HEK293T (cell line): ENCODE measurements at places on chromosomes 6 and 20.

- peak; percentile 85 for DNase-seq
These were observed 33.0 kb downstream of the RREB1 start for GRCh38 chr6:7140631-7141378.

GRCh38 chr20:58566981-58567380 lies 51.8 kb upstream of the APCDD1L start:
- no peak for DNase-seq

GRCh38 chr6:163793011-163793983 lies 378.8 kb downstream of the QKI start:
- DNase-seq = no peak

- DNase-seq = peak; percentile 38
These were observed 125.0 kb upstream of the MLIP start for GRCh38 chr6:53986165-53986720.

DNA sequence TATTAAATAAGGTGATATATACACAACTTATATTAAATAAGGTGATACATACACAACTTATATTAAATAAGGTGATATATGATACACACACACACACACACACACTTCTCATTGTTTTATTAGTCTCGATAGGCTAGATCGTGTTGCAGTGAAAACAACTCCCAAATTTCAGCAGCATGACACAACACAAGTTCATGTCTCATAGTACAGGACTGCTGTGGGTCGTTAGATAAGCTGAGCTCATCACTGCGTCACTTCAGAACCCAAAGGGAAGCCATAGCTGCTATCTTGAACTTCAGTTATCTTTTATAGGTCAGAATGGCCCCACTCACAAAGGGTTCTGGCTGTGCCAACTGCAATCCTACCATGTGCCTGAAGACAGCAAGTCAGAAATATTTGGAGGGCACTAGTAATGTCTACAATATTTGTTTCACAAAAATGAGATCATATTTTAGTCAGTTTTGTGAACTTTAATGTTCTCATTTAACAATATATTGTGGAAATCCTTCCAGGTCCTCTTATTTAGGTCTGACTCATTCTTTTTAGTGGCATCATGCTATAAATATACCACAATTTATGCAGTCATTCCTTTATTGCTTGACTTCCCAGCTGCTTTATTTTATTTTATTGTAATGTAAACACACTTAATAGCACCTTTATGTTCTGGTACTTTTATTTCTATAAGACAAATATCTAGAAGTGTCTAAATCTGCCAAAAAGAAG lies 290.2 kb downstream of the PHACTR1 start:
- peak; percentile 12 for DNase-seq

GRCh38 chr6:122735582-122735981 lies 43.9 kb upstream of the FABP7 start:
- DNase-seq = peak; percentile 18

GRCh38 chr6:76014626-76015530 lies 57.6 kb downstream of the IMPG1 start:
- DNase-seq = no peak

- no peak for DNase-seq
These were observed 76.2 kb downstream of the NINL start for GRCh38 chr20:25509084-25509483.
